ENCODE measurements at places on chromosomes 6 and 20.
A peak's percentile ranks its signal among the peaks of the same experiment; 100 is the strongest.

- no peak for DNase-seq
Measured at GRCh38 chr6:120111001-120111400, 761.4 kb upstream of the MAN1A1 start.

DNA sequence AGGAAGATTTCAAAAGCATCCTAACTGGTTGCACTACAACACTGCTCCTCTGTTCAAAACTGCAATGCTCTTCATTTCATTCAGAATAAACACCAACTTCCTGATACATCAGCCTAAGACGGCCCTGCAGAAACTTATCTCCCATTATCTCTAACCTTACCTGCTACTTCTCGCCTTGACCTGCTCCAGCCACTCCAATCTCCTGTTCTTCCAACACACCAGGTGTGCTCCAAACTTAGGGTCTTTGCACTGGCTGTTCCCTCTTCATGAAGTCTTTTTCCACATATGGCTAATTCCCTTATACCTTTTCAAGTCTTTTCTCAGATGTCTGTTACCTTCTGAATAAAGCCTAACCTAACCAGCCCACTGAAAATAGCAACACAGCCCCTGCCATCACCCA lies 32.1 kb downstream of the PHIP start:
- no peak for DNase-seq

GRCh38 chr6:44651604-44652003 lies 264.1 kb downstream of the CDC5L start:
- DNase-seq = no peak

- no peak for DNase-seq
Measured at GRCh38 chr20:16179371-16179770, 393.9 kb downstream of the KIF16B start.

GRCh38 chr6:130152908-130153510 lies 69.7 kb downstream of the SAMD3 start:
- DNase-seq = no peak

- DNase-seq = no peak
Measured at GRCh38 chr6:47061309-47062300, 19.5 kb upstream of the ADGRF1 start.

DNA sequence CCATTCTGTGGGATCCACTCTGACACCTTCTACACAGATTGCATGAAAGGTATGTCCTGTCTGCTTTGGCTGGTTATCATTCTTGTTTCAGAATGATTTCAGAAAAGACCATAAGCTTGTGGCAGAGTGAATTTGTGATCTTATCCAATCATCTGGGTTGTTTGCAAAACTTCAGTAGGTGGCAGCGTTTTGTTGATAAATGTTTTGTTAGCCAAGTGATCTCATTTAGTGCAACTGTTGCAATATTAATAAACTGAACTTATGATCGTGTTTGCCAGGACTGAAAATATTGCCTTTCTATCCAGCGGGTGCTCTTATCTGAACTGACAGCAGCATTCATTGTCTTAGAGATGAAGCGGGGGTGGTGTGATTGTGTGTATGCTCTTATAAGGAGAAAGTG lies 613.2 kb upstream of the NOX3 start:
- DNase-seq = no peak

DNA sequence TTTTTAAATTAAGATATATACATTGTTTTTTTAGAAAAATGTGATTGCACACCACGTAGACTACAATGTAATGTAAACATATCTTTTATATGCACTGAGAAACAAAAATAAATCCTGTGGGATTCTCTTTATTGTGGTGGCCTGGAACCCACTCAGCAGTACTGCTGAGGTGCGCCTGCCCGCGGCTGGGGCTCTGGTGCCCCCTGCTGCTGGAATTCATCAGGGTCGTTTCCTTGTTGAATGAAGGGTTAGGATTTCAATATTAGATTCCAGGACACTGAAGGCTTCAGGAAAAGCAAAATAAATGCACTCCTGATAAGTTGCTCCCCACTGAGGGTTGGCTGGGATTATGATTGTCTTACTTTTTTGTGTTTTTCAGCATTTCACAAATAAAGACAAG lies 175.8 kb upstream of the GGTLC1 start:
- DNase-seq = peak; percentile 21

GRCh38 chr6:90086517-90086916 lies 192.2 kb downstream of the GJA10 start:
- no peak for DNase-seq

DNA sequence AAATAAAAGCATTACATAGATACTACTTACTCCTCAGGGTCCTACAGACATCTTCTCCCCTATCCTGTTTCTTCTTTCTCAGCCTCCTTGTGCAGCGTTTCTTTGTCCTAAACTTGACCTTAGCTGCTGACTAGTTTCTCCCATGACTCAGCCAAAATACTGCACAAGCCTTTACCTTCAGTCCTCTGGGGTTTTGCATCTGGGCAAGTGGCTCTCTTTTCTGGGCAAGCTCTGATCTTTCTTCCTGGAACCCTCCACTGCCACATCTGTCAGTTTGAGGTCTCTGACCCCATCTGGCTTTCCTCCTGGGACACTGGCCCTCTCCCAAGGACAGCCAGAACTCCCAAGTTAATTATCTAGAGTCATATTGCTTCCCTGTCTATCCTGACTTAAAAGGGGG lies 838.4 kb downstream of the DHX35 start:
- no peak for DNase-seq

- no peak for DNase-seq
Measured at GRCh38 chr6:137000825-137001224, 43.9 kb downstream of the IL20RA start.
